ENCODE measurements at places on chromosomes 2 and 18.

- no peak for DNase-seq
These were observed 240.9 kb upstream of the GULP1 start for GRCh38 chr2:188050726-188051125.

DNA sequence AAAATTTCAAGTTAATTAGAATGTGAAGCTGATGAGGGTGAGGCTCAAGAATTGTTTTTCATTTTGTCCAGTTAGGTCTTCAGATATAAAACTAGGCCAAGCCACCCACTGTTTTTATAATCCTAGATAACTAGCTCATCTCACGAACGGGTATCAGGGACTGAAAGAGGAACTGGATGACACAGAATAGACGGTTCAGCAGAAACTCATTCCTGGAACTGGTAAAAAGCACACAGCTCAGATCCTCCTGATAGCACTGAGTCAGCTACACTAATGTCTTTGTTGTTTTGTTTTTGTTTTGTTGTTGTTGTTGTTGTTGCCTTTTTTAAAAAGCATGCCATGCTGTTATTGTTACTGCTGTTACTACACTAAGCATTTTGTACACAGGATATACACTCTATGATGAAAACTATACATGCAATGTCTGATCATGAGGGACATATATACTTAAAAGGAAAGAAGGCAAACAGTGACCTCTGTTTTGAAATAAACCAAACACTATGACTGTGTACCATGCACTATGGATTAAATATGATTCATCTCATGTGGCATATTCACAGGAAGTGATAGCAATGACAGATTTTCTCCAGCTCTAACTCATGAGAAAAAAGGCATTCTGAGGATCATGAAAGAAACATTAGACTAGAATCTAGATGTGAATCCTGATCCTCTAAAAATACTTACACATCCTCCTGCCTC lies 437.6 kb downstream of the NCKAP5 start:
- DNase-seq = no peak

GRCh38 chr18:69763002-69763401 lies 184.7 kb downstream of the CD226 start:
- DNase-seq = no peak

- DNase-seq = no peak
These were observed 50.7 kb upstream of the B3GNT7 start for GRCh38 chr2:231344851-231345250.

- DNase-seq = no peak
These were observed 16.2 kb upstream of the FAM237A start for GRCh38 chr2:206626108-206626507.

DNA sequence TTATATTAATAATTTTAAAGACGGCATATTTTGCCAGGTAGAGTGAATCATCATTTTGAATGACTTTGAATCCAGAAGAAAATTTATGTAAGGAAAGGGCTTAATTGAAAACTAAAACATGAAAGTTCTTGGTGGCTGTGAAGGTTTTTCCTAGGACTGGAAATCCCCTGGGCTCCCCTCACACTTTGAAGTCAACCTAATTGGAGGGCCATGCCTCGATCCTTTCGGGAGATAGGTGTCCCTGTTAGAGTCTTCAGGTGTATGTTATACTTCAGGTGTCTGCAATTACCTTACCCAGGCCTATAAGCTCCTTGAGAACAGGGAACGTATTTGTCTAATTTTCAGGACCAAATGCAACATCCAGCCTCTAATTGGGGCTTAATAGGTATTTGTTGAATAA lies 73.0 kb downstream of the ARL4C start:
- DNase-seq = no peak

GRCh38 chr2:166932032-166932431 lies 43.8 kb downstream of the XIRP2 start:
- no peak for DNase-seq

DNA sequence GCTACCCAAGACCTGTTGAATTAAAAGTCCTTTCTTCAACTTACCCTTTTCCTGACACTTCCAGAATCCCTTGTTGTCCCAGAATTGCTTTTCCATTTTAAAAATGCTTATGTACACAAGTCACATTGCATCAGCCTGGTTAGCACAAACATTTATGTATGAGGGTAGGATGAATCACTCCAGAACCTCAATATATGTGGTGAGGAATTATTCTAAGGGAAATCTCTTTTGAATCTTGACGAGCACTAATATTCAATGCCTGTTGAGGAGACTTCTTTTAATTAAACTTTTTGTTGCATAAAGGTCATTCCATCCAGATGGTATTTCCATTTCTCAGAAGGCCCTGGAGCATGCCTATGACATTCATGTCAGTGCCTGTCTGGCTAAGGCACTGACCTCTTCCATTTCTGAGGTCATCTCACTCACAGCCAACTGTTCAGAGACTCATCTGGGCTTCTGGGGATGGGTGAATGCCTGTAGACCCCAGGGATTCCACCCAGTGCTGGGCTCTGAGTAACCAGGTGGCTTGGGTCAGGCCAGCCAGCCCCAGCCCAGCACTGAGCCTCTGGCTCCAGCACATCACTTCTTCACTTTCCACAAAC lies 28.2 kb downstream of the ACMSD start:
- no peak for DNase-seq

GRCh38 chr18:23596183-23596582 lies 9.9 kb upstream of the NPC1 start:
- DNase-seq = no peak

DNA sequence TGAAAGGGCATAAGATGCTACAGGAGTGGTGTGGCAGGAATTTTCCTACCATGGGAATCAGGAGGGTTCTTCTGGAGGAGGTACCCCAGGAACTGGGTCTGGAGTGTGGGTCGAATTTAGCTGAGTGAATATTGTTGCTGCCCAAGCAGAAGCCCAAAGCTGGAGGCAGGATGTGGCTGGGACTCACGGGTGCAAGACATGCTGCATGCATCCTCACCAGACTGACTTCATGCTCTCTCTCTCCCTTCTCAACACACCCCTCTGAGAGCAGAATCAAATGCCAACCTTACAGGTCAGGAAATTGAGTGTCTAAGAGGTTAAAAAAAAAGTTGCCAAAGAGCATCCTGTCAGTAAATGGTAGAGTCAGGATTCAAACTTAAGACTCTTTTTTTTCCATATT lies 78.8 kb upstream of the TTC39C start:
- no peak for DNase-seq

GRCh38 chr2:163248376-163249253 lies 410.0 kb upstream of the KCNH7 start:
- no peak for DNase-seq

DNA sequence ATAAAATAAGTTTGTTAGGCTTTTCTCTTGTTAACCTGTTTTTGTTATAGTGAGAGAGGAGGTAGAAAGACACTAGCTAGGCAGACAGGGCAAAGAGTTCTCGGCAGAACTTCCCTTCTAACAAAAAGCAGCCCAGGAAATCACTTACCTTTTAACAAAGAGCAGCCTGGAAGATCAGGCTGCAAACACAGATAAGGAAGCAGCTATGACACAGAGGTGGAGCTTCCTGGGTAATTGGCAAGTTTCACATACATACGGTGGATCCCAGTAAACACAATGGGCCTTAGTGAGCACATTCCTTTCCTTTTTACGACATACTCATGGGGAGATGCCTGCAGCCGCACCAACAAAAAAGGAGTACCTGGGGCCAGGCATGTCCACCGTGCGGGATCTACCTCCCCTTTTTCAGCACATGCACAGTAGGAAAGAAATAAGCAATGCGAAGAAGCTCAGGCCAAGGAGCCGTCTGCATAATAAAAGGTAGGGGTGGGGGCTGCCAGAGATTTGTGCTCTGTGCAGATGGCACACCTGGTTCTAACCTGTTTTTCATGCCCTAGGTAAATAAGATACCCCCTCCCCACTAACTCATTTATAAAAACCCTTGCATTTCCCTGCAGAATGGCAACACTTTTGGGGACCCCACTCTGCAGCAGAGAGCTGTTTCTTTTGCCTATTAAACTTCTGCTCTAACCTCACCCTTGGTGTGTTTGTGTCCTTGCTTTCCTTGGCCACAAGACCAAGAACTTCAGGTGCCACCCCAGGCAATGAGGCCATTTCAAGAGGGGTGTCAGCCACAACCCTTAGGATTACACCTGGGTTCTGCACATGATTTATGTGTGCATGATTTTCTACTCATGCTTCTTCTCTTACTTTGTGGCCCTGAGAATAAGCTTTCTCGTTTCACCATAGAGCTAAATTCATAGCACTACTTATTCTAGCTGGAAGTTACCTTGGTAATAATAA lies 26.5 kb downstream of the MDH1 start:
- DNase-seq = peak; percentile 70

GRCh38 chr2:120403676-120404075 lies 57.7 kb downstream of the INHBB start:
- no peak for DNase-seq
